NCI-H460 (cell line): ENCODE measurements at places on chromosomes 7 and 10. TPM values are rescaled to one million over a fixed set of nuclear protein-coding genes. Genes with fewer than 3 reads are reported as not detected.

Gene MKX
- total RNA-seq, result 0.66 and 1.1 TPM in 2 replicates

- DNase-seq, result no peak
Measured at GRCh38 chr7:106082087-106082854, 29.8 kb downstream of the SYPL1 start.

DNA sequence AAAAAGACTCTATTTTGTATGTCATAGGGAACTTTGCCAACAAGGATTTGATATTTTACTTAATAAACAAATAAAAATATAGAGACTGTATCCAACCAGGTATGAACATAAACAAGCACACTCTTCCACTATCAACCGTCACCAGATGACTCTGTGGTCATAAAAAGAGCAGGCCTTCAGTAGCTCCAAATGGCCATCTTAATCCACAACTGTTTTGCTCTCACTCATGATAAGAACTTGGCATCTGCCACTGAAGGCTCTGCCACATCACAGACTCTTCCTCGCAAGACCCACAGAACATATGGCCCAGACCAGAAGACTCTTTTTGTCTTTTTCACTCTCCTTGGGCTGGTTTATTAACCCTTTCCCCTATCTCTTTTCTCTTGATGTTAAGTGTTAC is 98.7 kb upstream of the POM121L12 start:
- DNase-seq, result no peak

DNA sequence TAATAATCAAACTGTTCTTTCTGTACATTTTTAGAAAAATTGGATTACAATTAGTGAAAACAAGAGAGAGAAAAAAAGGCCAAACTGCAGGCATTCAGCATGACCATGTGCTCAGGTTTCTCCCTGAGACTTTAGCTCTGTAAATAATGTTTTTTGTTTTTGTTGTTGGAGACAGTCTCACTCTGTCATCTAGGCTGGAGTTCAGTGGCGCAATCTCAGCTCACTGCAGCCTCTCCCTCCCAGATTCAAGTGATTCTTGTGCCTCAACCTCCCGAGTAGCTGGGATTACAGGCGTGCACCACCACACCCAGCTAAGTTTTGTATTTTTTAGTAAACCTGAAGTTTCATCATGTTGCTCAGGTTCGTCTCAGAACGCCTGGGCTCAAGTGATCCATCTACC is 23.0 kb downstream of the BZW2 start:
- no peak for DNase-seq

DNA sequence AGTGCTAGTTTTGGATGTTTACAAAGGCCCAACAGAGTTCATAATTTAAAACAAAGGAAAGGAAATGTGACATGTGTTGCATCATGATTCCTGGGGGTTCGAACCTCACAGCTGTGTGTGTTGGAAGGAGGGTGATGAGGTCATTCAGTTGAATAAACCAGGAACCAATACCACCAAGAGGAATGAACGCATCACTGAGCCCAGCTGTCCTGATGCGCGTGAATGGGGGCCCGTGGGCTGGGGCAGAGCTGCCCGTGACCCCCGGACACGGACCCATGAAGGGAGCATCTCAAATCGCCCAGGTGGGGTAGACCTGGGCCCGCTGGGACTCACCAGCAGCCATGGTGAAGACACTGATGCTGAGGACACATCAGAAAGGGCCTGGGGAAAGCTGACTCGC is 33.0 kb downstream of the BRI3 start:
- no peak for DNase-seq

Gene DEPP1
- 0.64 and 0.89 TPM in 2 replicates for total RNA-seq

Gene ICA1
- 17.1 and 24.1 TPM in 2 replicates for total RNA-seq

GRCh38 chr10:125037145-125037877 is 95.4 kb downstream of the ZRANB1 start:
- peak; percentile 95 for DNase-seq

DNA sequence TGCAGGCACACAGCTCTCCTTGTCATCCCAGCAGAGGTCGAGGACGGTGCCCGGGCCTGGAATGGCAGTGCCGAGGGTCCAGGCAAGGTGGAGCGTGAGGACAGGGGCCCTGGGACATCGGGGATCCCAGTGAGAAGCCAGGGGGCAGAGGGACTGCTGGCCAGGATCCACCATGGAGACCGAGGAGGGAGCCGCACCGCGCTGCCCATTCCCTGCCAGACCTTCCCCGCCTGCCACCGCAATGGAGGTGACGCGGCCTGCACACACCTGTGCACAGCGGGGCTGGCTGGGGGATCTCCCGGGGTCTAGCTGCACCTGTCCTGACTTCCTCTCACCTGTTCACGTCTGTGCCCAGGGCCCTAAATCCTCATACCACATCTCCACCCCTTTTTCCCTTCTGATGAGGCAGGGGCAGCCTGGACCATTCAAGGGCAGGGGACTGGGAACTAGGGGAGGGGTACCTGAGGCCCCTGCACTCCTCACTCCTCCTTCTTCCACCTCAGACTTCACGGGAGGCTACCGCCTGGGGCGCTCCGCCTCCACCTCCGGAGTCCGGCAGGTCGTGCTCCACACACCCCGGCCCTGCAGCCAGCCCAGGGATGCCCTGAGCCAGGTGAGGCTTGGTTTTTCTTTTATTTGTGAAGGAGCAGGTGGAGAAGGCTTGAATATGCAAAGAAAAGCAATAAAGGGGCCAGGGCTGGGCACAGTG is 6.9 kb downstream of the NYAP1 start:
- DNase-seq, result no peak

DNA sequence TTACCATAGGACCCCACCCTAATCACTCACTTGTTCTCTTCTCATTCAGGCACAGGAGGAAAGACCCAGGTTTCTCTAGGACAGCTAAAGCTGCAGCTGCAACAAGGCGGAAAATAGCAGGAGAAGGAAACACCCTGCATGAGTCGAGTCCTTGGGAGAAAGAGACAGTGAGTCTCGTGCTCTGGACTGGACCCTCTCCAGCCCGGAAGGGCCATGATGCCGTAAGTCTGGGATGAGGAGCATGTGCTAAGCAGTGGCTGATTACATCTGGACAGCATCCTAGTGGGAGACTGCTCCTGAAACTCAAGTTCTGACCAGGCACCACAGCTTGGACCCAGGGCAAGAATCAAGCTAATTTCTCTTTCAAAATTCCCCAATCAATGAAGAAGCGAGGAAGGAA is 39.4 kb downstream of the FBXW4 start:
- no peak for DNase-seq

DNA sequence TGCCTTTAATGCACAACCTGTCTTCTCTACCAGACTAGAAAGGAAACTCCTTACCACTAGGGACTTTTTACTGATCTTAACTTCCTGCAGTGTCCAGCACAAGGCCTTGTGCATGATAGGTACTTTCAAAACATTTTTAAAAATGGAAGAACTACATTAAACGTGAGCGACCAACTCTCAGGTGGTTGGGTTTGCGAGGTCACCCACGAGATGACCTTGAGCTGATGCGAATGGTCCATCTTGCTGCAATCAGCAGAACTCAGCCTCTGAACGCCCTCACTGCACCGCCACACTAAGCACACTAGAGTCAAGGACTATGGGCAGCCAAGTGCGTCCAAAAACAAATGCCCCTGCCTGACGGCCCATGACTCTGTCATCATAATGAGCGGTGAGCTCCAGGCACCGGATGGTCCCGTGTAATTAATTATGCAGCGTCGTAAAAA is 34.9 kb upstream of the PTF1A start:
- no peak for DNase-seq

Gene PRSS2
- total RNA-seq, result not detected in 2 replicates

Gene PLAC9
- total RNA-seq, result not detected in 2 replicates

- DNase-seq, result no peak
Measured at GRCh38 chr7:42315103-42315502, 78.1 kb upstream of the GLI3 start.

Gene PRRT4
- 0.27 and 0.38 TPM in 2 replicates for total RNA-seq

GRCh38 chr7:134931487-134931886 is 54.8 kb upstream of the AGBL3 start:
- no peak for DNase-seq

Gene CRHR2
- total RNA-seq, result not detected in 2 replicates

Gene SLC26A4
- total RNA-seq, result 0.22 and 0.35 TPM in 2 replicates

Gene SSC4D
- total RNA-seq, result 0.37 and 0.75 TPM in 2 replicates

DNA sequence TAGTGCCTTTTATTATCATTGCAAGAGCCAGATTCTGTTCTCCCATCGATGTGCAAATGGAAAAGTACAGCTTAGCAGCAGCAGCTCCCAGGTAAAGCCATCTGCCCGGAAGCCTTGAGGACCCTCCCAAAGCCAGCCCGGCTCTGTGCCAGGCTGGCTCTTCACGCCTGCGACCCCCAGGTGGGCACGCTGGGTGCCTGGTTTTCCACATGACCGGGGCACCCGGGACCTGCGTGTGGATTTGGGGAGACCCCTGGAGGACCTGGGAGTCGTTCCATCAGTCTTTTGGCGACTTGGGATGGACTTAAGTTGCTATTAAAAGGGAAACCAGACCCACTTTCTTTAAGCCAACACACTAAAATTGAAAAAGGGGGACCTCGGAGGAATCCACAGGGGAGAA is 196.5 kb downstream of the ZNF438 start:
- DNase-seq, result no peak

Gene SFRP5
- not detected in 2 replicates for total RNA-seq

GRCh38 chr10:101744267-101744666 is 31.6 kb downstream of the FGF8 start:
- DNase-seq, result no peak

DNA sequence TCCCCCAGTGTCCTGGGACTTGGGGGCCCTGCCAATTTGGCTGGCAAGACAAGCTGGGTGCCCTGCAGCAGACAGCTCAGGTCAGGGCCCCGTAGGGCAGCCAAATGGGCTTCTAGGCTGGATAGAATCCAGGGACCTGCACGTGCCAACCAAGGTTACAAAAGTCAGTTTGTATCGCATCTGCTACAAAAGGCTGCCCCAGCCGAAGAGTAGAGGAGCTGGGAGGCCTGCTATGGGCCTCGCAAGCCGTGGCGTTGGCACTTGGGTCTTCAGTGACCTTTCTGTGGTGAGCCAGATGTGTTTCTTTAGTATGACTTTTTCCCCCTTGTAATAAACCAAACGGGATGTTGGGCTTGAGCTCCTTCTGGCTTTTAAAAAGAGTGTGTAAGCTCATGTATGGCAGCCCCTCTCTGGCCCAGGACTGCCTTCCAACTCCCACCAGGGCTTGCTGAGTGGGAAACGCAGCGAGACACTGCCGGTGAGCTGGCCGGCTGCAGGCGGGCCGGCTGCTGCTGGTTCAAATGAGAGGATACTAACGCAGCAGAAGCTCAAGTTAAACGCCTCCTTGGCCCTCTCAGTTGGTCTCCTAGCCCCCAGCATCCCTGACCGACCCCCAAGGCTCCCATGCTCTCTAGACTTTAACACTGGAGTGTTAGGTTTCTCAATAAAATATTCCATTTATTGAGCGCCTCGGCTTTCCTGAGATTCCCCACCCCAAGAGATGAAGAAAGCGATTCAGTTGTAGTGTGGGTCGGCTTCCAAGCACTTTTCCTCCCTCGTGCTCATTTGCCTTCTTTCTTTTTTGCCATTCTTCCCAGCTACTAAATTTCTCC is 3.1 kb upstream of the HOXA10 start:
- DNase-seq, result no peak

- no peak for DNase-seq
Measured at GRCh38 chr10:87860816-87861403, 2.4 kb downstream of the KLLN start.

DNA sequence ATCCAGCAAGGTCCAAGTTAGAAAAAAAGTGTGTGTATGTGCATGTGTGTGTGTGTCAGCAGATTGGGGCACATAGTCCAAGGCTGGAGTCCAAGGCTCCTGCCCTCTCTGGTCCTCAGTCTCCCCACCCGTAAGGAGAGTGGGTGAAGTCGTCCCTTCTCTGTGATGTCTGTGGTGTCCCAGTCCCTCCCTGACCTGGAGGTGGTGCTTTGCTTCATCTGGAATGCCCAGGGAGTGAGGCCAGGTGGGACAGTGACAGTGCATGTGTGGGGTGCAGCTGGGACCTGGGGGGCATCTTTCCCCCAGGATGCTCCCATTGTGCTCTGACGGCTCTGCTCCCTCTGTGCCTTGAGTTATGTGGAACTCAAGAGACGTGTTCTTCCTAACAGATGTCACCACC is 18.0 kb downstream of the AQP1 start:
- no peak for DNase-seq

GRCh38 chr10:60025279-60025678 is 118.9 kb upstream of the CCDC6 start:
- DNase-seq, result no peak

Gene PDE1C
- 46.5 and 48.7 TPM in 2 replicates for total RNA-seq

DNA sequence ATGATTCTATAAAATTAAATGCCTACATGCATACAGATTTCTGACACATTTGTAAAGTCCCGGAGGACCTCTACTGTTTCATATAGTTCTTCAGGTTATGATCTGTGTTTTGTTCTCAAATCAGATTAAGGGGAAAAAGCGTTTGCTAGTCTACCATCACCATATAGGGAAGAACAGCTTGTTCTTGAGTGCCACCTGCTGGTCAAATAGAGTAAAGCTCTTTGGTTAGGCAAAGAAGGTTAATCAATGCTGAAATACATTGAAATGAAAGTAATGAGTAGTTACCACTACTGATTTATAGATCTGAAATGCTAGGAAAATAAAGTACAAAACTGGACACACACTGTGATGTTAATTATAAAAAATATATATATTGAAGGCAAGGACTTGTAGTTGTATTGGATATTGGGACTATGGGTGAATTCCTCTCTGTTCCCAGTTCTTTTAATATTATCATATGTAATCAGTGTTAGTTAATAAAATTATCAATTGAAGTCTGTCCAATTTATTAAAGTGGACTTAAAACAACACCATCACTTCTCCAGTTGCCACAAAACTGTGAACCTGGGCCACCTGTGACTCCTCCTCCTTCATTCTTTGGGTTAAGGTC is 72.6 kb upstream of the PDLIM1 start:
- DNase-seq, result peak; percentile 80

DNA sequence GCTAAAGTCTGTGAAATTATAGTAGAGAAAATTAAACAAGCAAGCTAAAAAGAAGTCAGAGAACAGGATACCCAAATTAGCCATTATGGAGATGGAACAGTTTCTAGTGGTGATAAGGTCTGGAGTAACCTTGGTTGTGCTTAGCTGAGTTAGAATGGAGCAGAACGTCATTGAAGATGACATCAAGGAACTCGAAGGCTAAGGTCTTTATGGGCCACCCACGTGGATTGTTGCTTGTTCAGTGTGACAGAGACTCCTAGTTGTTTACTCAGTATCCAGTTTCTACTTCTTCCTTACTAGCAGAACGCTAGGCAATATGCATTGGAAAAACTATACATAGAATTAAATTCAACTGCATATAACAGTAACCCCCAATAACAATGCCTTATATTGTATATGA is 39.7 kb downstream of the AHCYL2 start:
- no peak for DNase-seq

Gene TFR2
- 1.4 and 3.8 TPM in 2 replicates for total RNA-seq

DNA sequence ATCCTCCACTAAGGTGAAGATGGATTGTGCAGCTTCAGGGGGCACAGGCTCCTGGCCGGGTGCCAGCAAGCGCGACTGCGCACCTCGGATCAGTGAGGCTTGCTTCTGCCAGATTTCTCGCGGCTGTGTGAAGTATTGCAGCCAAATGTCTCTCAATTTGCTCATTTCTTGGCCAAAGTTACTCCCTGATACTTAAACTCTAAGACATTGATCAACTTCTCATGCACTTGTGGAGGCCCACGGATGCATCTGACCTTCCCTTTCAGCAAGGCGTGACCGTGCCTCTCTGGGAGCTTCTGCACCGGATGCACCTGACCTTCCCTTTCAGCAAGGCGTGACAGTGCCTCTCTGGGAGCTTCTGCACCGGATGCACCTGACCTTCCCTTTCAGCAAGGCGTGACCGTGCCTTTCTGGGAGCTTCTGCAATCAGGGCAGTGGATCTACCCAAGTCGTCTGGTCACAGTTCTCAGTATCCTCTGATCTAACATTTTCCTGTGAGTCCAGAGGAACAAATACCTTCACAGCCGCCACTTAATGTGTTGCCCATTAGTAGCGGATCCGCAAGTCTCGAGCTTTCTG is 248.3 kb downstream of the ADARB2 start:
- no peak for DNase-seq
